ENCODE measurements at places on chromosomes 16 and 17. TPM values are rescaled to one million over a fixed set of nuclear protein-coding genes. Genes with fewer than 3 reads are reported as not detected.

Gene ZP2
- not detected for total RNA-seq

Gene EVPLL
- total RNA-seq = not detected

Gene ZG16B
- total RNA-seq = not detected

- H3K4me3 ChIP-seq = no peak overlapping the region
- H3K27ac ChIP-seq = peak overlapping the region; percentile 62
- peaks cover 3% of the 10 kb centered on the region for H3K36me3 ChIP-seq
Measured at GRCh38 chr16:22353191-22353919, 21.1 kb downstream of the CDR2 start.

- H3K27ac ChIP-seq = no peak overlapping the region
- no peak for DNase-seq
- H3K4me3 ChIP-seq = no peak overlapping the region
- H3K36me3 ChIP-seq = no peaks in the 10 kb centered on the region
- H3K4me1 ChIP-seq = peaks cover 23% of the 10 kb centered on the region
Measured at GRCh38 chr17:66576473-66576872, 258.4 kb upstream of the CACNG5 start.
